ENCODE measurements at places on chromosomes 13 and 19.
A peak's percentile ranks its signal among the peaks of the same experiment; 100 is the strongest.

GRCh38 chr13:96161141-96161540 is 71.2 kb downstream of the HS6ST3 start:
- DNase-seq, result no peak

DNA sequence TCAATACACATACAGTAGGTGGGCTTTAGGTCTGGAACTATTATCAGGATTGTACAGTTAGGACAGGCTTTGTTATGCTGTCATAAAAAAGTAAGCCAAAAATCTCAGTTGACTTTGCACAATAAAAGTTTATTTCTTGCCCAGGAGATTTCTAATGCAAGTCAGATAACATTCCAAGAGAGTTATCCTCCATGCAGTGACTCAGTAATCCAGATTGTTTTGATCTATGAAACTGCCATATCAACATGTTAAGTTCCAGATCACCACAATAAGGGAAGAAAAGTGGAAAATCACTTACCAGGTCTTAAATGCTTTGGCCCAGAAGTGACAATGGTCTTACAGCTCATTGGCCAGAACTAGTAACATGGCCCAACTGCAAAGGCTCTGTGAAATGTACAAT is 636.2 kb upstream of the KLF12 start:
- DNase-seq, result no peak

- no peak for DNase-seq
Measured at GRCh38 chr13:43878892-43879754, at the start of gene CCDC122. CCDC122 (minus strand) TSS chr13:43879740; CDS start chr13:43869376, 10,364 bp downstream.

DNA sequence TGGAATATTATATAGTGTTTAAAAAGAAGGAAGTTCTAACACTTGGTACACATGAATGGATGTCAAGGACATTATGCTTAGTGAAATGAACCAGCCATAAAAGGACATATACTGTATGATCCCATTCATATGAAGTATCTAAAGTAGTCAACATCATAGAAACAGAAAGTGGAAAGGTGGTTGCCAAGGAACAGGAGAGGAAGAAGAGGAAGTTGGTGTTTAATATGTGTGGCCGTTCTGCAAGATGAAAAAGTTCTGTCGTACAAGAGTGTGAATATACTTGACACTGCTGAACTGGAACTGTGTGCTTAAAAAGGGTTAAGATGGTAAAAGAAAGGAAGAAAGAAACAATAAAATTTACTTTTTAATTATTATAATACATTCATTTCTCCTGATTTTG is 33.1 kb upstream of the C1QTNF9 start:
- DNase-seq, result no peak

GRCh38 chr13:97834250-97834649 is 119.2 kb upstream of the IPO5 start:
- no peak for DNase-seq

- DNase-seq, result no peak
Measured at GRCh38 chr13:94984958-94985357, 272.6 kb upstream of the SOX21 start.

DNA sequence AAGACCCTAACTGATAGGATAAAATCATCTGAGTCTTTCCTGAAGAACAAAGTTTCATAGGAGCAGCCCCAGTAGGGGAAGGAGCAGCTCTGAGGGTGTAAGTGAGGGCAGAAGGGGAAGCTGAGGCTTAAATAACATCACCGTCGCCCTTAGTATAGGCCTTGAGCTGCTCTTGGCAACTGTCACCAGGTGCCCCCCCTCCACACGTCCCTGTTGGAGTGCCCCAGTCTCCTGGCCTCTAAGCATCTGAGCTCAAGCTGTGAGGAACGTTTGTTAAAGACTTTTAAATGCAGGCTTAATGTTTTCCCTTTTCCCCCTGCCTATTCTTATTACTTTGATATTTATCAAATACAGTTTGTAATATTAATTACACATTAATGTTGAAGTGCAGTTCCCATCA is 170.6 kb downstream of the ZIC5 start:
- no peak for DNase-seq

DNA sequence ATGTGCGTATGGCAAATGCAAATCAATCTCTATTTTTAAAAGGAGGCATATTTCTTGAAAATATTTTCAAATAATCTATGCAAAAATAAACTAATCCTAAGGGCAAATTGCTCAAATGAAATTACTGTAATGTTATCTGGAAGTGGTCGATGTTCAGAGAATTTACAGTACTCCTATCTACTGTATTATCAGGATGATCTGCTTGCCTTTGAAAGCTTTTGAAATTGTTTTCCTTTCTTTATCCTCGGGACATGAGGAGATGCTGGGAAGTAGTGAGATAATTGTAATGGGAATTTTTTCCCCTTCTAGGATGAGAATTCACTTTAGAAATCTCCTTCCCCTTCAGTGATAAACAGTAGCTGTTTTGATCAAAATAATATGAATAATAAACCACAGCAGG is 577.2 kb upstream of the MIR17HG start:
- DNase-seq, result no peak

DNA sequence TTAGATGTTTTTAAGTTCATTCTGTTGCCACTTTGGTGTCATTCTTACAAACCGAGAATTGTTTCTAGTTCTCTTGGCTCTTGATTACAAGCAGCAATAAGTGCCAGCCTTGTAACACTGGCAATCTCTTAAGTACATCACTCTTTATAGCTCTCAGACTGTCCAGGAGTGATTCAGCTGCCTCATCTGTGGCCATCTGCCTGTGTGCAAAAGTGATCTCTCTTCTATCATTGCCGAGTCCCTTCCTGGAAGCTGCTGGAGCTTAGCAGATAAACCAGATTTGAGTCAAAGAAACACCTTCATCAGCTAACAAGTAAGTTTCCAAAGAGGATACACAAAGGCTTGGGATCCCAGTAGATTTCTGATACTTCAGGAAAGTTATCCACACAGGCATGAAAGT is 23.2 kb downstream of the STOML3 start:
- no peak for DNase-seq

DNA sequence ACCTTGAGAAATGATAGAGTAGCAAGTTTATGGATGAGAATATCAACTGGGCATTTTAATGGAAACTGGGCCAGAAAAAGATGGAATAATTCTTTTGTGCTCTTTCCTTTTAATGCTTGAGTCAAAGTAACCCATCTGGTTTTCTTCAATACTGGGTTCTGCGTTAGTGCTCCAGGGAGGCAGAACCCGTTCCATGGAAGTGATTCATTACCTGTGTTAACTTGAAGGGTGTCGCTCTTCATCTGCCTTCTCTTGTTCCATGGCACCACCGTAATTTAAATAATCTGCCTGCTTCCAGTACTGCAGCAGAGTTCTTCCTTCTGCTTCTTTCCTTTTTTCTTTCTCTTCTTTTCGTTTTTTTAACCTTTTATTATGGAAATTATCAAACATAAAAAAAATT is 14.7 kb upstream of the USP12 start:
- no peak for DNase-seq

GRCh38 chr19:14580623-14581237 is 2.2 kb upstream of the CLEC17A start:
- DNase-seq, result no peak

DNA sequence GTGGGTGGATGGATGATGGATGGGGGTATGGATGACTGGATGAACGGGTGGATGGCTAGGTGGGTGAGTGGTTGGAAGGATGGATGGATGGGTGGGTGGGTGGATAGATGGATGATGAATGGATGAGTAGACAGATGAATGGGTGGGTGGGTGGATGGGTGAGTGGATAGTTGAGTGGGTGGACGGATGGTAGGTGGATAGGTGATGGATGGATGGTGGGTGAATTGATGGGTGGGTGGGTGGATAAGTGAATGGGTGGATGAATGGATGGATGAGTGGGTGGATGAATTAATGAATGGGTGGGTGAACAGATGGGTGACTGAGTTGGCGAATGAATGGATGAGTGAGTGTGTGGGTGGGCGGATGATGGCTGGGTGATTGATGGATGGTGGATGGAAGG is 4.9 kb downstream of the SMIM24 start:
- no peak for DNase-seq

GRCh38 chr13:35531526-35531925 is 55.0 kb upstream of the MAB21L1 start:
- no peak for DNase-seq

DNA sequence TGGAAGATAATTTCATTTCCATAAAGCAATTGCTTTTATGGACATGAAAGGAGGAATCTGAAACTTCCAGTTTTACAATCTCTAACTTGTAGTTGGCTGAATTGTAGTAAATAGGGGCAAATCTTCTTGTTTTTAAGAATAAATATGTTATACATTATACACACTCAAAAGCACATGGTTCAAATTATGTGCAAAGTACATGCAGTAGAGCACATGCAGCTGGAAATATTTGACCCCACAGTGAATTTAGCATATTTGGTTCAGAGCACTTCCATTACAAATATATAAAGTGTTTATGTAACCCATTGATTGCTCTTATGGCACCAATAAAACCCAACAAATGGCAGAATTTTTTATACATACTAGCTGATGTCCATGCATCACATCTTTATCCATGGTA is 180.5 kb downstream of the IRS2 start:
- DNase-seq, result no peak

DNA sequence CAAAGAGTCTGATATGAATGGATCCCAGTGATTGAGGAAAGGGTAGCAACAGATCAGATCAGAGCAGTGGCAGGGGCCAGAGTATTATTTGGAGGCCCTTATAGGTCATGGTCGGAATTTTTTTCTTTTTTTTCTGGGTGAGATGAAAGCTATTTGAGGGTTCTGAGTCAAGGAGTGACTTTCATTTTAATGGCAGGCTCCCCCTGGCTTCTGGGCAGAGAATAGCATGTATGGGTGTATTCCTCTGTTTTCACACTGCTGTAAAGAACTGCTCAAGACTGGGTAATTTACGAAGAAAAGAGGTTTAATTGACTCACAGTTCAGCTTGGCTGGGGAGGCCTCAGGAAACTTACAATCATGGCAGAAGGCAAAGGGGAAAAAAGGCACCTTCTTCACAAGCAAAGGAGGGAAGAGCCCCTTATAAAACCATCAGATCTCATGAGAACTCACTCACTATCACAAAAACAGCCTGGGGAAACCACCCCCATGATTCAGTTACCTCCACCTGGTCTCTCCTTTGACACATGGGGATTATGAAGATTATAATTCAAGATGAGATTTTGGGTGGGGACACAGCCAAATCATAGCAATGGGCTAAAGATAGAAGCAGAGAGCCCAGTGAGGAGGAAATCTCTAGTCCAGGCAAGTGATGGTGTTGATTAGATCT is 3.0 kb upstream of the SLC6A16 start:
- no peak for DNase-seq

DNA sequence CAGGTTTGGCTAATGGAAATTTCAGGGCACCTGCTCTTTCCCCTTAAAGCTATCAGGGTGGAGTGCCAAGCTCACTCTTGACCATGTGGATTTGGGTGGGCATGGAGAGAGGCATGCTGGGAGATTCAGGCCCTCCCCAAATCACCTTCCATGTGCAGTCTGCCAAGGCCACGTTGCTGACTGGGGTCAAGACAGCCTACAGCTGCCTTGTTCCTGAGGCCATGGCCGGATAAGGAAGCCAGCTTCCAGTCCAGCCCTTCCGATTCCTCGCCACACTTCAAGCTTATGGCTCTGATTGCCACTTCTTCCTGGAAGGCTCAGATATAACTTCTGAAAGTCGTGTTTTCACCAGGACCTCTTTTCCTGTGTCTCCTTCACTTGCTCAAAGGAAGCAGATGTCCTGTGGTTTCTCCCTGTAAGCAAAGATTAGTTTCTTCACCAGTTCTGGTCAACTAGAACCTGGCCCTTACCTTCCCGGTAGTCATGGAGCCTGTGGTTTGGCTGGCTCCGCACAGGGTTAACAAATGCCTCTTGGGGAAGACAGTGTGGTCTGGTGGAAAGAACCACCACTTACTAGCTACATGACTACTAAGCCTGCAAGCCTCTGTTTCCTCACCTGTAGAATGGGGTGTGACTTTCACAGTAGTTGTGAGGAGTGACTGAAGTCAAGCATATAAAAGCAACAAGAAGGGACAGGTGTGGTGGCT is 16.1 kb upstream of the TPT1 start:
- no peak for DNase-seq

DNA sequence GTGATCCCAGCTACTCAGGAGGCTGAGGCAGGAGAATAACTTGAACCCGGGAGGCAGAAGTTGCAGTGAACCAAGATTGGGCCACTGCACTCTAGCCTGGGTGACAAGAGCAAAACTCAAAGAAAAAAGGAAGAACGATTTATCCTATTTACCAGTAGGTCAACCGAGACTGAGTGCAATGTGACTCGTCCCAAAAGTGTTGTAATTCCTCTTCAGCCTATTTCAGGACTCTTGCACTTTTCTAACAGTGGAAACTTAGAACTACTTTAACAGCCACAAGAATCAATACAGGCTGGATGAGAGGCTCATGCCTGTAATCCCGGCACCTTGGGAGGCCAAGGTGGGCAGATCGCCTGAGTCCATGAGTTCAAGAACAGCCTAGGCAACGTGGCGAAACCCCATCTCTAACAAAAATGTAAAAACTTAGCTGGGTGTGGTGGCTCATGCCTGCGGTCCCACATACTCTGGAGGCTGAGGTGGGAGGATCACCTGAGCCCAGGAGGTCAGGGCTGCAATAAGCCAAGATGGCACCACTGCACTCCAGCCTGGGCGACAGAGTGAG is 4.3 kb upstream of the NR1H2 start:
- no peak for DNase-seq

- peak; percentile 24 for DNase-seq
Measured at GRCh38 chr19:1568320-1569019, at the start of gene MEX3D. MEX3D (minus strand) TSS chr19:1568325; CDS start chr19:1568058, 267 bp downstream.

DNA sequence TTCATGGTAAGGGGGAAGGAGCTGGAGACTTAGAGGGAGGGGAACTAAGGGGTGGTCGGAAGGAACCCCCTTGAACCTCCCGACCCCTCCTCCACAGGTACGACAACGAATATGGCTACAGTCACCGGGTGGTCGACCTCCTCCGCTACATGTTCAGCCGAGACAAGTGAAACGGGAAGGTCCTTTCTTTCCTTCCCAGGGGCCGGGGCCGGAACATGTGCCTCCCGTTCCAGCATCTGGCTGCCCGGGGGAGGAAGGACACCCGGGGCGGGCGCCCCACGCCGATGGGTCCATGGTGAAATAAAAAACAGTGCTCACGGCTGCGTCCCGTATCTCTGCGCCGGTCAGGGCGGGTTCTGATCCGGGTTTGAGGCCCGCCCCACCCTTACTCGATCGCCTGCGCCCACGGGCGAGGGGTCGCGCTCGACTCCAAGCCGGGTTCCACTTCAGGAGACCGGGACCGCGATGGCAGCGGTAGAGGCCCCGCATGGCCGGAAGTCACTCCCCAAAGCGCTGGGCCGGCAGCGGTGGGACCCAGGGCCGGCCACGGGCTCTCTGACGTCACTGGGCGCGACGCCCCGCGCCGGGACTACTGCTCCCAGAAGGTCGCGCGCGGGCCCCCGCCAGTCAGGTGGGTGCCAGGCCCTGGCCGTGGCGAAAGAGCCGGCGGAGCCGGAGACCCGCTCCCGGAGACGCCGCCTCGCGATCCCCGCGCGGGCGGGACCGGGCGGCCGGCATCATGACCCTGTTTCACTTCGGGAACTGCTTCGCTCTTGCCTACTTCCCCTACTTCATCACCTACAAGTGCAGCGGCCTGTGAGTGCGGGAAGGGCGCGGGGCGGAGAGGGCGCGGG is at the start of gene TMEM147:
Gene TMEM147, plus strand, starts transcription at position 626 of the 854 bp plus-strand sequence. Its CDS starts 114 bp downstream, at position 740.
- DNase-seq, result no peak

DNA sequence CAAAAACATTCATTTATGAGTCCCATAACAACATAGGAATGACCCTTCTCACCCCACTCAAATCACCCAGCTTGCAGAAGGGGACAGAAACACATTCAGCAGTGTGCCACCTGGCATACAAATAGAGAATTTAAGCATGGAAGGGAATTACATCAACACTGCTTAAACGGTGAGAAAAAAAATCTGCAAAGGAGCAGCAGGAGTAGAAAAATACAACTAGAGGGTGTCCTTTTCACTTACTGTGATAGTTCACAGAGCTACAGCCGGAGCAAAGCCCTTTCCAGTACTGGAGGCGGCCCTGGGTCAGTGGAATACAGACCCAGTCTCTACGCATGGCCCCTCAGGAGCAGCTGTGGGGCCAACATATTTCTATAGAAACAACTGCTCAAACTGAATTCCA is 764.3 kb upstream of the ARGLU1 start:
- DNase-seq, result no peak
